ENCODE measurements at places on chromosomes 4 and X.

DNA sequence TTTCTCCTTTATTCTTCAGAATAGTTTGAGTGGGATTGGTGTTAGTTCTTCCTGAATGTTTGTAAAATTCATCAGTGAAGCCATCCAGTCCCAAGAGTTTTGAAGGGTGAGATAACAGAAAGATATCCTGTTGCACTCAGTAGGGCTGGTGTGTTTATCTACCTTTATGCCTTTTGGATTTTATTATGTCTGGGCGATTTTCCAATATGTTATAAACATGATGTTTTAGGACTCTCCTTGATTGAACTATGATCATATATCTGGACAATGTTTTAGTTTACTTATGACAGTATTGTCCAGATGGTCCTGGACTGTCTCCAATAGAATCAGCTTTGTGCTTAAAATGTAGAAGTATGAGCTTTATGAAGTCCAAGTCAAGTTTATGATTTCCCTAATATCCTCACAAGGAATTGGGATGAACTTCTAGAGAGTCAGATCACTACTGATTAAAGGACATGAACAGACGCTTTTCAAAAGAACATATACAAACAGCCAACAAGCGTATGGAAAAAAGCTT lies 77.6 kb upstream of the ITM2A start:
- no peak for DNase-seq

DNA sequence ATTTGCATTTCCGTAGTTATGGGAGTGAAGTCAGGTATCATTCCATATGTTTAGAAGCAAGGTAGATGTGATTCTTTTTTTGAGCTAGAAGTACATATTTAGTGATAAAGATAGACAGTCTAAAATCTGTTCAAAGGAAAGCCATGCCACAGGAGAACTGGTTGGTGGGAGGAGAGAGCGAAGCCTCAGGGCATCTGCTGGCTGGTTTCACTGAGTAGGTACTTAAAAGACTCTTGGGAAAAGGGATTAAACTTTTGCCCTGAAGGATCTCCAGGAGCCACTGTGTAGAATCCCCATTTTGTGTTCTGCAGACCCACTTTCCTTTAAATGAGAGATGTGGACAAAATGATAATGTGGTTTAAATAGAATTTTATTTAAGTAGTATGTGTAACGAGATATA lies 89.6 kb downstream of the SHROOM2 start:
- no peak for DNase-seq

DNA sequence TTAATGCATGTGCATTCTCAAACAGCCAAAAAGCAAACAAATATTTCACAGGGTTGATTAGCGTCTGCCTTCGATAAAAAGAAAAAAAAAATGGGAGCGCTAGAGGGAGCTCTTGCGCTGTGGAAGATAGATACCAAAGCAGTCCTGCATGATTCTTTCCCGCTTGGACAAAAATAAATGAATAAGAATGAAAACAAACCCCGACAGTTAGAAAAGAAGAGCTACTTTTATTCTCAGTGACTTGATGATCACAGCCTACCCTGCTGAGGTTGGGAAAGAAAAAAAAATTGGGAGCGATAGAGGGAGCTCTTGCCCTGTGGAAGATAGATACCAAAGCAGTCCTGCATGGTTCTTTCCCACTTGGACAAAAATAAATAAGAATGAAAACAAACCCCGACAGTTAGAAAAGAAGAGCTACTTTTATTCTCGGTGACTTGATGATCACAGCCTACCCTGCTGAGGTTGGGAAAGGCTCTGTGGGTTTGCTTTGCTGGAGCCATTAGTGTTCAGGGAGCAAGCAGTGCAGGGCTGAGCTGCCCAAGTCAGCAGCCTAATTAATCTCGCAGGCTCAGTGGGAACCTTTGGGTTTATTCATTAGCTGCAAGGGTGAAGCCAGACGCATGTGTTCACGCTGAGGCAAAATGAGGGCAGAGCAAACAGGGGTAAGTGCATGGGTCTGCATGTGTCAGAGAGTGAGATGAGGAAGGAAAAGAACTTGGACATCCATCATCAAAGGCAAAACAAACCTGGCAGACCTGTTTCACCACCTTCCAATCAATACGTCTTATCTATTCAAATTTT lies 249.3 kb upstream of the PRKX start:
- no peak for DNase-seq

DNA sequence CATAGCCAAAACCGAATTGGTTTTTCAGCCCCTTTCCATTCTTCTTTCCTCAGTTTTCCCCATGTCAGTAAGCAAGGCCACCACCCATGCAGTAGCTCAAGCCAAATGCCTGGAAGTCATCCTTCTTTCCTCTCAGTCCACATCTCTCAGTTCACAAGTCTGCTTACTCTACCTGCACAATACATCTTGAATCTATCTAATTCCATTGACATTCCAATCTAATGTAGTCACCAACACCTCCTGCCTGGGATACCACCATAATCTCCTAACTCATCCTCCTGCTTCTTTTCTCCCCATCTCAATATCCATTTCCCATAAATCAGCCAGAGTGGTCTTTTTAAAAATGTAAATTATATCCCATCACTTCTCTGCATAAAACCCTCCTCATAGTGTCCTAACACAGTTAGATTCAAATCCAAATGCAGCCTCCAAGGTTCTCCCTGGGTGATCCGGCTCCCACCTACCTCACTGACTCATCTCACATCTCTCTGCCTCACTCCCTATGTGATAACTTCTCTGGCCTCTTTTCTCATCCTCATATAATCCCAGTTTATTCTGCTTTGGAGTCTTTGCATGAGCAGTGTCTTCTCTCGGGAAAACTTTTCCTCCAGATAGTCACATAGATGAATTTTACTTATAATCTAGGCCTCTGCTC lies 26.9 kb downstream of the KCNIP4 start:
- no peak for DNase-seq

- DNase-seq = no peak
Observed at GRCh38 chrX:1778817-1779216, 164.0 kb downstream of the ASMT start.

- no peak for DNase-seq
Observed at GRCh38 chr4:31458813-31459212, 738.6 kb downstream of the PCDH7 start.

DNA sequence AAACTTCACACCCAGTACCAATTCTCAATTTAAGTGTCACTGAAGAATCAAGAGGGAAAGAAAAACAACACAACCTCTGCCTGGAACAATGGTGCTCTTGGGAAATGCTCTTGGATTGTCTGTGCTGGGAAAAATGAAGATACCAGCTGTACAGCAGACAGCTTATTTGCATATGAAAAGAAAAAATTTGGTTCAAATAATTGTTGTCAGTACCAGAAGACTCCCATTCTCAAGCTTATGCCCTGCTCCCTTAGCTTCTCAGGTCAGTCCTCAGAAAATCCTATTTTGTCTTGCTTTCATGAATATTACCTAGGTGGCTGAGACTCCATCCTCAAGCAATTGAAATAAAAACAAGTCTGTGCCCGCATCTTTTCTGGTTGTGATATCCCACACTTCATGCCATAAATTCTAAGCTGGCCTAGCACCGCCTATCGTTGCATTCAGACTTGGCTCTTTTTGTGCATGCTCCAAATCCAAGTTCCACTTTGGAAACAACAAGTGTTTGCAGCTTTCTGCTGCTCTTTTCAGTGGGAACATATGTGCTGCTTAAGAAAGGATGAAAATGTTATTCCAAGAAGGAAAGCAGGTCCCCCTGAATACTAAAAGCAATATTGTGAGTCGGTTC lies 431.6 kb downstream of the INPP4B start:
- DNase-seq = no peak

GRCh38 chr4:2286904-2287593 lies 25.1 kb upstream of the MXD4 start:
- DNase-seq = no peak

GRCh38 chr4:89008166-89008565 lies 48.8 kb downstream of the FAM13A start:
- no peak for DNase-seq

DNA sequence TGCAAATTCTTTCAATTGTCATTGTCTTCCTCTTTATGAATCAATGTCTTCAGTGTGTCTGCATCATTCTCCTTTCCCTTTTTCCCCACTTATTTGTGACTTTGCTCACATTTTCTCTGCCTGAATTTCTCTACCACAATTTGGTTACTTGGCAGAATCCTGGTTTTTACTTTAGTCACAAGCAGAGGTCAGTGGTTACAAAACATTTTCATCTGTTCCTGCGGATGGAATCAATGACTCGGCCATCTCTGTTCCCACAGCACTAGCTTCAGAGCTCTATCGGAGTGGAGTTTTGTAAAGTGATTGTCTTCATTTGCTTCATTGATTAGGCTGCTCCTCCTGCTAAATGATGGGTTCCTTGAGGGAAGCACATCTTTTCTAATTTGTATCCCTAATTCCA lies 501.3 kb upstream of the AADAT start:
- DNase-seq = no peak

GRCh38 chr4:4677556-4678522 lies 136.0 kb upstream of the STX18 start:
- DNase-seq = no peak

DNA sequence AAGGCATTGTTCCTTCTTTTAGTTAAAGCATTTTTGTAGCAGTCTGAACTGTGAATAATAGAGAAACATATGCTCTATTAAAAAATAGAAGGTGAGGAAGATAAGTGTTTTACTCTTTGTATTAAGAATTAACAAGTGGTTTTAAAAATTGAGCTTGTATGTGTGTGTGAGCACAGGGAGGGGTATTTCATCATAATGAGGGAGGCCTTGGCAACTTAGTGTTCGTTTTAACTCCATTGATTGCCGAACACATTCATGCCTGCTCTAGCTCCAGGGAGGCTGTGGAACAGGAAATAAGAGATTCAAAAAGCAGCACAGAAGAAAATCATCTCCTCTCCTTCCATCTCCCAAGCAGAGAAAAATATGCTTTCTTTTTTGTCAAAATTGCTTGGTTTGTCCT lies 14.8 kb downstream of the SHROOM3 start:
- DNase-seq = no peak

GRCh38 chrX:152937236-152937635 lies 39.4 kb downstream of the ZNF185 start:
- DNase-seq = no peak

DNA sequence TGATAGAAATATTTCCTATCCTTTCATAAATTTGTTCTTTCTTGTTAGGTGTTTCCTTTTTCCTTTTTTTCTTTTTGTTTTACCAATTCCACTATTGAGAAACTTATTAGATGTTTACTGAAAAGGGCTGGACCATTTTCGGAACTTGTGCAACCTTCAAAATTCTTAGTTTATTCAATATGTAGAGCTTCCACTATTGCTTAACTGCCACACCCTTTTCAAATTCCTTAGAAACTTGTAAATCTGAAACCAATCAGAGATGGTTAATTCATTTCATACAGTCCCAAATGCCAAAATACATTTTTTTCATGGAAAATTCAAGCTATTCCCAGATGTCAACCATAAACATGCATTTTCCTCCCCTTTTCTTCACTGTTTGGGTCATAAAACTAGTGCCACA lies 66.1 kb upstream of the SLC39A8 start:
- no peak for DNase-seq

- DNase-seq = peak; percentile 71
Observed at GRCh38 chr4:74793757-74794381, 454 bp downstream of the BTC start.

DNA sequence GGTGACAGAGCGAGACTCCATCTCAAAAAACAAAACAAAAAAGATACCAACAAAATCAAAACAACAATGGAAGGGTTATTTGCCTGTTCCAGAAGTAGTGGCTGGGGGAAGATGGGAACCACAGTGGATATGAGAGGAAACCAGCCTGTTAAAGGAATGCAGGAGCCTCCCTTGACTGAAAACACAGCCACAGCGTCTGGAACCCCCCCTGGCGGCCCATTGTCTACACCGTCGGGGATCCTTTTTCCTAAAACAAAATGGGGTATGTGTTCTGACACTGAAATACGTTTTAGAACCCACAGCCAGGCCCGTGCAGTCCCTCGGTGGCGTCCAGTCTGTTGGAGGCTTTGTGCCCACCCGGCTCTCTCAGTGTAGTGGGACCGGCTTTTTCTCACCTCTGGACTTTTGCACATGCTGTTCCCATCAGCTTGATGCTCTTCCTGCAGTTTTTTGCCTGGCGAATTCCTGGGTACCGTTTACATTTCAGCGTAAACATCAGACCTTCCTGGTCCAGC lies 19.6 kb downstream of the PIGG start:
- no peak for DNase-seq

DNA sequence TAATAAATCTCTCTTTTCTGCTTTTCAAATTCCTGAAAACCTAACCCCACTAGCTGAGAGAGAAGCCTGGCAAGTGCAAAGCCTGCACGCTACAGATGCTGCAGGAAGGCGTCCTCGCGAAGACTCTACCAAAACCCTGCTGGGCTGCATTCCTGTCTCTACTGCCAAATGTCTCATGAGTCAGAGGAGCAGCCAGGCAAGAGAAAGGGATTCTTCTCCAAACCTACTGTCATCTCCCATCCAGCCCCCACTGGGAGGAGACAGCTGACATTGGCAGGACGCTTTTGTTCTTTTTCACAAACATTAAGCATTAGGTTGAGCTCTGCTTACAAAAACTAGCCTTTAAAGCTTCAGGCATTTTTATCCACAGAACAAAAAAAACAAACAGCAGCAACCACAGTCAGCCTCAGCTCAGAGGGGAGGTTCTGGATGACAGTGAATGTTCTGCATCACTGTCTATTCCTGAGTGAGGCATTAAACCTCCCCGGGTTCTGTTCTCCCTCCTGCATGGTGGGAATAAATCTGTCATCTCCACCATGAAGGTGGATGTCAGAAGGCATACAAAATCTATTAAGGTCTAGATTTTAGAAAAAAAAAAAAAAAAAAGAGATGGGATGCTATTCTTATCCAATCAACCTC lies 18.0 kb downstream of the CRMP1 start:
- DNase-seq = no peak

DNA sequence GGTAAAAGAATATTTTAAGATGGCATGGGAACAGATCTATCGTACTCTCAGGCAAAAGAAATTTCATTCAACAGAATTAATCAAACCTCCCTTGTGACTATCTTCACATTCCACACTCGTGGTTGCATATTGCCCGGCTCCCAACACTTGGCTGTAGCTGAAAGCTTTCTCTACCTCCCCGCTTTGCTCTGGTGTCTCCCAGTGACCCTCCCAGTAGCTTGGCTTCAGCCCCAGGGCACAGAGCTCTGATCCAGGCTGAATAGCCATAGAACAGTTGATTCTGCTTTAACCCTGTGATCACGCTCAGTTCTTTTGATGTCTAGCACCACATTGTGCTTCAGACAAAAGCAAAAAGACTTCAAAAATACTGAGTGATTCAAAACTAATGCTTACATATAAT lies 24.6 kb downstream of the SLC7A11 start:
- no peak for DNase-seq

DNA sequence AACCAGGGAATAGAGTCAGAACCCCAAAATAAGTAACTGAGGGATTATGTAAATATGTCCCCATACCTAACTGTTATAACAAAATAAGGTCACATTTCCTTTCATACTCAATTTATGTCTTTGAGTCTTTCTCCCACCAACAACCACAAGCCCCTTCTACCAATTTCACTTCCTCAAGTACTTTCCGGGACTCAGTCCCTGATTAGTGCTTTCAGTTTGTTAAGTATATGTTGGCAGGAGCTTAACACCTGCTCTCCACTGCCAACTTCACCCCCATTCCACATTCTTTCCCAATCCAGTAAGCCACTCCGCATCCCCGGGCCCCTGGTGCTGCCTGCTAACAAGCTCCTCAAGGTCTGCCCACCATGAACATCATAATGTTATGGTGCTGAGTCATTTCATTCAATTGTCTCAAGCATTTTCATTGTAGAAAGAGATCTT lies 71.3 kb upstream of the SPRY1 start:
- no peak for DNase-seq

GRCh38 chr4:151169223-151169622 lies 69.8 kb downstream of the RPS3A start:
- no peak for DNase-seq

- DNase-seq = no peak
Observed at GRCh38 chr4:158825433-158826036, 56.7 kb downstream of the FNIP2 start.
